ENCODE measurements at places on chromosomes 5 and 9.

DNA sequence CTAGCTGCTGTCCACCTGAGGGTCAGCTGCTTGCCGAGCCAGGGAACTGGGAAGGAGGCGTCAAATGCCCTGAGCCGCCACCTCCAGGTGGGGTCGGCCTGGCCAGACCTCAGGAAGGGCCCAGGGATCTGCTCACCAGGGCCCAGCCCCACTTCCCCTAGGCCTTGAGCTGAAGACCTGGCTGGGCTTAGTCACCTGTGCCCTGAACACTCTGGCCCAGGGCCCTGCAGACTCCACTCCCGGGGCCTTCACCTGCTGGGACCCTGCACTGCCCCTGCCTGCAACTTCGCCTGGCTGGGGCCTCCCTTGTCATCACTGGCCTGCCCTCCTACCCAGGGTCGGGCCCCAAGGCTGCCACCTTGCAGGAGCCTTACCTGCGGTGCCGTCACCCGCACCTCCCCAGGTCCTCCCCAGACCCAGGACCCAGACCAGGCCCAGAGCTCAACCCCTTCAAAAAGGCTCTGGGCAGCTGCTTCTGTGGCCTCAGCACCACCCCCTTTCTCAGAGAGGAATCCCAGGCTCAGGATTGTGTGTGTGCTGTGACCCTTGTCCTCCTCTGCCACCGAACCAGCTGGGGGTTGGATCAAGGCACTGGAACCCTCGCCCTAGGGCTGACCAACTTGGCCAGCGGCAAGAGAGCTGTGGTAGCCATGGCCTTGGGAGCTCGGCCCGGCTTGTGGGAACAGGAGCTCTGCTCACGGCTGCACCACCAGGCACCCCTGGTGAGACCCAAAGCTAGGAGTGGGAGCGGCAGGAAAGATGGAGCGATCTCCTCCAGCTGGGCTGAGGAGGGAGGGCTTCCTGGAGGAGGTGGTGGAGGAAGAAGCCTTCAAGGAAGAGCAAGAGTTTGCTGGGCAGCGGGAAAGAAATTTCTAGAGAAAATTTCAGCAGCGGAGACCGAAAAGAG is 1.2 kb upstream of the NELFB start:
- no peak for DNase-seq

DNA sequence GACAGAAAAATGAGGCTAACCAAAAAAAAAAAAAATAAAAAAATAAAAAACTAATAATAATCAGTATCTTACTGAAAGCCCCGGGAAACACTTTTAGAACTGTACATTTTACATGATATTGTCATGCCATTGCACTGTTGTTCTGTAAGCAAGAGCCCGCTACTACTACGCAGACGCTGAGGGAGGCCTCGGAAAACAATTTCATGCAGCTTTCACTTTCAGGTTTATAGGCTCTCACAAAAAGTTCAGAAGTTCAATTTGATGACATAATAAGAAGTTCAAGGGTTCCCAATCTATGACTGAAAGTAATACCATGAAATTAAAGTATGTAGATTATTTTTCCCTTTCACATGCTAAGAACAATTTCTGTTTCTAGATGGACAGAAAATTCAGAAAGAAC is 318.3 kb upstream of the ITGA1 start:
- DNase-seq: no peak

DNA sequence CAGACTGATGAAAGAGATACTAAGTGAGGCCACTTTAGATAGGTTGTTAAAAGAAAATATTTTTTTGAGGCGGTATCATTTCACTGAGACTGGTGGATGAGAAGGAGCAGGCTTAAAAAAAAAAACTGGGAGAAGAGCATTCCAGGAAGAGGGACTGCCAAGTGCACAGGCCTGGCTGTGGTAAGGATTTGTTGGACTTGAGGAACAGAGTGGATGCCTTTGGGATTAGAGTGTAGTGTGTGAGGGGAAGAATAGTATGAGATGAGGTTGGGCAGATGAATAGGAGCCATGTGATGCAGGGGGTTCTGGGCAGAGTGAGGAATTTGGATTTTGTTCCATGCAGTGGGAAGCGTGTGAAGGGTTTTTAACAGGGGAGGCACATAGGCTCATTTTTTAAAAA is 57.9 kb downstream of the PBX3 start:
- no peak for DNase-seq

DNA sequence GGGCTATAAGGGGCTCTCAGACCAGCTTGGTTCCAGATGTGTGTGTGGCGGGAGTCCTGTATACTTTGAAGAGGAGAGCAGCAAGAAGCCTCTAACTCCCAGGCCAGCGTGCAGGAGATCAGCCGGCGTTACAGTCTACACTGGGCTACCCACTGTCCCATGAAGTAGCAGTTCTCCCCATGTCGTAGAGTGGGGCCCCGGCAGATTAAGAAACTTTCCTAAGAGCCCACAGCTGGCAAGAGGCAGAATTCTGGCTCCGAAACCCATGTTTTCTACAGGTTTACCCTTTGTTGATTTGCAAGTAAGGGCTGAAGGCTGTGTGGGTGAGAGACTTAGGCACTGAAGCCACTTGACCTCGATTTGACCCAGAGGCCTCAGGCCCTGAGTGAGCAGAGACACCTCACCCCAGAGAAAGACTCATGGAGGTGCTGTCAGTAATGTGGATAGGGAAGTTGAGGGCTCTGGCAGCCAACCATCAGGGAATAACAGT is 881 bp upstream of the B4GALT1 start:
- DNase-seq: no peak

GRCh38 chr5:141878186-141878710 is at the start of gene PCDH1:
Gene PCDH1, minus strand, starts transcription at chr5:141878410. Its CDS starts 148 bp downstream, at chr5:141878262.
- DNase-seq: no peak

DNA sequence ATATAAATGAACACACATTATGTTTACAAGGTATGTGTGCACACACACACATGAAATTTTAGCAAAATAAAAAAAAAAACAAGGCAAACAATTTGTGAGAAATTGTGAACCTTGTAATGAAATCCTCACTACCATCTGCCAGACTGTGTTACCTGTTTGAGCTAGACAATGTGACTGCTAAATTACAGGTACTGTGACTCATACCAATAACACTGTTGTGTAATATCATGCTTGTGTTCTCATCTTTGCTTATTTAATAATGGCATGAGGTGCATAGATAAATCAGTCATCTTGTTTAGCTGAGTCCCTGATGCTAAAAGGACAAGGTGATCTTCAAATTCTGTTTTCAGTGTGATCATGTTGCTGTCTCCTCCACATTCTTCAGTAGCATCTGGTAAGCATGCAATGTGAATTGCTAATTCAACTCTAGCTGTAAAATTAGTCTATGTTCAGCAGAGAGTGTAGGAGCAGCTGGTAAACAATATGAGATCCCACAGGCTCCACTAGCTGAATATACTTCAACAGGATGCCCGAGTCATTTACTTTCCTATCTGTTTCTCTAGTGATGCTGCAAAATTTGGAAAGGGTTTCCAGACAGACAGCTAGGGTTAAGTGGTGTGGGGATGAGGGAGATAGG is 966.3 kb upstream of the C9orf72 start:
- no peak for DNase-seq

All from activated naive CD8-positive, alpha-beta T cell treated with anti-CD3 and anti-CD28 coated beads, Interleukin-2, amount 50 U/mL, for 16 hours (primary cell).